ENCODE measurements at places on chromosomes 5 and 9.

DNA sequence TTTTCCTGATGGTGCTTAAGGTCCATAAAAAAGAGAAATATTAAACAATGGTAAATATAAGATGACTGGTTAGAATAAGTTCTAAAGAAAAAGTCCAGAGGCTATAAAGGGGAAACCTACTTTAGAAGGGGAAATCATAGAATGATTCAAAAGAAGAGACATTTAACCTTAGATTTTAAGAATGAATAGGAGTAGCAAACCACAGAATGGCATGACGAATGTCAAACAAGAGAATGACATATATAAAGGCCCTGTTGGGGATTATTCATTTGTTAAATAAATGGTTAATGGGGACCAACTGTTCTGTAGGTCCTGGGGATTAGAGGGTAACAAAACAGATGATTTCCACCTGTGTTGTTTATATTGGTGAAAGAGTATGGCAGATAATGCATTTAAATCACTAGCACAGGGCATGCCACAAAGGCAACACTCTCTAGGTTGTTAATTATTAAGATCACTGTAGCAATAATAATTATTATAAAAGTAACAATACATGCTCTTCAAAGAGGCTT lies 495.2 kb upstream of the GRIA1 start:
- DNase-seq, result no peak

DNA sequence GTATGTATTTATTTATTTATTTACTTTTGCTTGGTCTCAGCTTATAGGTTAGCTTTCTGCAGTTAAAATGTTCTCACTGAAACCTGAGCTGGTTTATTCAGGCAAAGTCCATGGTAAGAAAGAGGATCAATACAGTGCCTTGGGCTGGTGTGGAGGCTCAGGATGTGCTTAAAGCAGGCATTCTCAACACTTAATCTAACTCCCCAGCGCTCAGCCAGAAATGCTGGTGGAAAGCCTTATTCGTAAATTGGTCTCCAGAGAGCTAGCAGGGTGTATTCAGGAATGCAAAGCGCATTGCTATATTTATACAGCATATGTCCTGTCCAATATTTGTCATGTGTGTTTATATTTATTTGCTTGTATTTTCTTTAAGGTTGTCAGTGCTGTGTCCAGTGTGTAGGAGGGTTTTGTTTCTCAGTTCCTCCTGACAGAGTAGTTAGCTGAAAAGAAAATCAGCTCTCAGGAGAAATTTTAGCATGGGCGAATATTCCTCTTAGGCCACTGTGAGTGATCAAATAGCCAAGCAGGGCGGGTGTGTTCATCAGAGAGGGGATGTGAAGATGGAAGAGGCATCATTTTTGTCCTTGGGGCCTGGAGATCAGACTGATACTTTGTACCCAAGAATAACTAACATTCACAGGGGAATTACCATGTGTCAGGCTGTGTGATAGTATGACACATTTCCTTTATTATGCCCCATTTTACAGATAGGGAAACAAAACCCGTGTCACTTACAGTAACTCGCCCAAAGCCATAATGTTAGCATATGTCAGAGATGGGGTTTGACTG lies 65.8 kb downstream of the DOCK2 start:
- DNase-seq, result no peak

DNA sequence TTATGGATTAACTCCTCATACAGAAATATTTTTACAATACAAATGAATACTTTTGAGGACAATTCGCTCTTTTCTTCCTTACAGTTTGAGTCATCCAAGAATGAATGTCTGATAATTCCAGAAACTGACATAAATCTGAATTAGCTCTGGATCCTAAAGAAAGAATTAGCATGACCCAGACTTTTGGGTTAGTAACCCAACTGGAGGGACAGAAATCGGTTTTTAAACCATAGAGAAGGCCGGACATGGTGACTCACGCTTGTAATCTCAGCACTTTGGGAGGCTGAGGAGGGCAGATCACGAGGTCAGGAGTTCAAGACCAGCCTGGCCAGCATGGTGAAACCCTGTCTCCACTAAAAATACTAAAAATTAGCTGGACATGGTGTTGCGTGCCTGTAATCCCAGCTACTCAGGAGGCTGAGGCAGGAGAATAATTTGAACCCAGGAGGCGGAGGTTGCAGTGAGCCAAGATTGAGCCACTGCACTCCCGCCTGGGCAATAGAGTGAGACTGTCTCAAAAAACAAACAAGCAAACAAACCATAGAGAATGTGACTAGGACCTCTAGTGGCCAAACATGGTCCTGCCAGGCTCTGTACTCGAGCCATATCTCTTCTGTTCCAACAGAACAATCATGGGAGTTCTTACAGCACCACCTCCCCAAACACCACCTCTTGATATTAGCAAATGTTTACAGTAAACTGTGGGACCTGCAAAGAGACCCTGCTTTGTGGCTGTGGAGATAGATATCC lies 44.8 kb downstream of the LURAP1L start:
- DNase-seq, result no peak

DNA sequence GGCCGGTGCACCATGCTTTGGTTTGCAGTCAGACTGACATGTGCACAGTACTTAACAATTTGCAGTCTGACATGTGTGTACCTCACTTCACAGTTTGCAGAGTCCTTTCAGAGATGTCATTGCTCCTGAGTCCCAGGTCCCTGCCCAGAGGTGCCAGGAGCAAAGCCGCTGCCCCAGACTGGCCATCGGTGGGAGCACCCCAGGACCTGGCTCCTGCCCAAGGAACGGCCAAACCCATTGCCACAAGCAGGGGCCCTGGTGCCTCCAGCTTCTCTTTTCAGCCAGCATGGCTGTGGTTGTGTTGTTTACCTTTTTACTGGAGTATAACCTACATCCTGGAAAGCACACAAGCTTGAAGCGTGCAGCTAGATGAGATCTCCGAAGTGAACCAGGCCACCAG lies 28.6 kb downstream of the RASGEF1C start:
- no peak for DNase-seq

- DNase-seq, result no peak
Observed at GRCh38 chr9:38294220-38294960, 98.1 kb upstream of the ALDH1B1 start.

DNA sequence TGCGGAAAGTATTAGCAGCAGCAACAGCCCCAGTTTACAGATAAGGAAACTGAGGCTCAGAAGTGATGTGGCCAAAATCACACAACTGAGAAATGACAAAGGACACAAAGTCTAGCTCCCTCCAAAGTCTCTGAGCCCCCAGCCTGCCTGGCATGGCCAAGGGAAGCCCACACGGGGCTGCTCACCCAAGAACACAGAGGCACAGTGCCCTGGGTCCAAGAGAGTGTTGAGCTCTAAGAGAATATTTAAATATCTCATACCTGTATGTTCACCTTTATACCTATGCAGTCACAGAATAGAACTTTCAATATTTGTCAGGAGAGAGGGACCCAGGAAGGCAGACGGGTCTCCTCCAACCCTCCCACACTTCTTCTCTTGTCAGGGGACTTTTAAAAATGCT lies 16.6 kb downstream of the VAV2 start:
- no peak for DNase-seq

GRCh38 chr5:65805089-65805488 lies 83.1 kb downstream of the NLN start:
- DNase-seq, result no peak

DNA sequence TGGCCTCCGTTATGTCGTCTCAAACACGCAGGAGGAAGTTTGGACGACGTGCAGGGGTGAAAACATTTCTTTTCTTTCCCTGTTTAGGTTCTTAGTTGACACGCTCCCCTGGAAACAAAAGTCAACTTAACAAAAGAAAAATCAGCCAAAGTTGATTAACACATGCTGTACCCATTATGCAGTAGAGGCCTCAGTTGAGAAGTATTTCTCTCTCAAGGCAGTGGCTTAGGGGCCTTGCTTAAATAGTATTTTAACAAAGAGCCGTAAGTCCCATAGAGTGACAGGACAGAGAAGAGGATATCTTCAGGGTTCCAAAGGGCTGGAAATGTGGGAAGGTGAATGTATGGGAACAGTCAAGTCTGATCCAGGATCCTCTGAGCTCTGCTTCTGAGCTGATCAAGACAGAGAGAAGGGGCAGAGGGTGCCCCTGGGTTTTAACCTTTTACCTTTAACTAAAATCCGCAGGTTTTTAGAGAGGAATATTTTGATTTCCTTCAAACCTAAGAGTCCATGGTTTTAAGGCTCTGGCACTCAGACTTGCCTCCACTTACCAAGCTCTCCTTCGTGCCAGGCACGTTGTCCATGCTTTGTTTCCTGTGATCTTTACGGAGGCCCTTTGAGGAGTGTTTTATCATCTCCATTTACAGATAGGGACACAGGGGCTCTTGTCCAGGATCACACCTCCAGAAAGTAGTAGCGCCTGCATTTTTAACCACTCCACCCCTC lies 629 bp upstream of the CD74 start:
- DNase-seq, result no peak
